ENCODE measurements at places on chromosomes 4 and X.

DNA sequence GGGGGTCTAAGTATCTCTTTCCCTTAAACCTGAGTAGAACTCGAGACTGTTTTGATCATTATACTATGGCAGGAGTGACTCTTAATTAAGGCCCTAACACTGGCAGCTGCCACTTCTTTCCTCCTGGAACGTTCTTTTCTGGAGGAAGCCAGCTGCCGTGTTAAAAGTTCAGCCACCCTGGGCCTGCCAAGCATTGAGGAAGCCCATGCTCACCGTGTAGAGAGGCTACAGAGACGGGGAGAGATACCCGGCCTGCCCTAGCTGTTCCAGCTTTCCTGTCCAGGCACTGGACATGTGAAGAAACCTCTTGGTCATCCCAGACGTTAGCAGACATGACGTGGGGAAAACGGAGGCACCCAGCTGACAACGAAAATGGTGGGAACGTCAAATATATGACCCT lies 274.1 kb downstream of the ARHGAP10 start:
- DNase-seq, result no peak

DNA sequence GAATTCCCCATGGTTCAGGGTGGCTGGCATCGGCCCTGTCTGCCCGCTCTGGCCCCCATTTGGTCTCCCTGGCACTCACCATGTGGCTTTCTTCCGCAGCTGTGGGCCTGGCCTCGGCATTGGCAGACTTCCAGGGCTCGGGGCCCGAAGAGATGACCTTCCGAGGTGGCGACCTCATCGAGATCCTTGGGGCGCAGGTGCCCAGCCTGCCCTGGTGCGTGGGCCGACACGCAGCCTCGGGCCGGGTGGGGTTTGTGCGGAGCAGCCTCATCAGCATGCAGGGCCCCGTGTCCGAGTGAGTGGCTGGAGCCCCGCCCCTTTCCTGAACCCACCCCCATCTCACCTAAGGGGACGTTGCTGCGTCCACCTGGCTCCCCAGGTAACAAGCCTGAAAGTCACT lies 20.1 kb downstream of the SH3TC1 start:
- no peak for DNase-seq

DNA sequence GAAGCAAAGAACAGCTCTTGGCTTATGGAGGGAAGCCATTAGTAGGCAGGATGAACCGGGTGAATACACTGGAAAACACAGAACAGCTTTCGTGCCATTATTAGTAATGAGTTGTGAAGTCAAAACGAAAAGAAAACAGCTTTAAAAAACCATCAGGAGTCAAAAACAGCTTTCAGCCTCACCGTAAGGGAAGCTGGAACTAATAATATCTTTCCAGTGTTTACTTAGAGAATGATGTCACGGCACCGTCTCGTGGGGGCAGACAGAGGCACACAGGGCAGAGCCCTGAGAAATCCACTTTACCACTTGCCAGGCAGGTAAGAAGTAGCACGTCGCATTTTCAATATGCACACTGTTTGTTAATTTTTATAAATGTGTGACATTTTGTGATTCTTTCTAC lies 37.9 kb upstream of the HMX1 start:
- DNase-seq, result no peak

DNA sequence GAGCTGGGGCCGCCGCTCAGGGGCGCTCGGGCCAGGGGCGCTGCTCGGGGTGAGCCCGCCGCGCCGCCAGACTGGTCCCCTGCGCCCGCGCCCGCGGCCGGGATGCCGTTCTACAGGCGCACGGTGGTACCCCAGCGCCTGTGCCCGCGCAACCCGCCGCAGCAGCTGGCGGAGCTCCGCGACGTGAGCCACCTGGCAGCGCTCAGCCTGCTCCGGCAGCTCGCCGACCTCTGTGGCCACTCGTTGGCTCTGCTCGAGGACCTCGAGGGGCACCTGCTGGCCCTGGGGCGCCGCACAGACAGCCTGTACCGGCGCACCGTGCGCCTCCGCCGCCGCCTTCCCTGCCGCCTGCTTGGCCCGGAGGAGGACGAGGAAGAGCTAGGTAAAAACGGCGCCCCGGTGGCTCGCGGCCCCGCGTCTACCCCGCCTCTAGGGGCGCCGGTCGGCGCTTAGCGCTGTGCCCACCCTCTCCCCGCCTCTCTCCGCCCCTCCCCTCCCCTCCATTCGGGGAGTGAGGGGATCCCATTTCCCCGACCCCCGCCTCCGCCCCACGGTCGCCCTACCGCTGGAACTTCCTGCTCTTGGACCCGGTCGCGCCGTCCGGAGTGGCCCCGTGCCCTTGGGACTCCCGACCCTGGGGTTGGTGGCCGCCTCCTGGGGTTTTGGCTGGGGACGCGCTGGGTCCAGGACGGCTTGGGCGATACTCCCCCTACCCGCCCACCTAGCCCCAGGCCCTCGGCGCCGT lies 513 bp downstream of the NHSL2 start:
- DNase-seq, result peak; percentile 3

DNA sequence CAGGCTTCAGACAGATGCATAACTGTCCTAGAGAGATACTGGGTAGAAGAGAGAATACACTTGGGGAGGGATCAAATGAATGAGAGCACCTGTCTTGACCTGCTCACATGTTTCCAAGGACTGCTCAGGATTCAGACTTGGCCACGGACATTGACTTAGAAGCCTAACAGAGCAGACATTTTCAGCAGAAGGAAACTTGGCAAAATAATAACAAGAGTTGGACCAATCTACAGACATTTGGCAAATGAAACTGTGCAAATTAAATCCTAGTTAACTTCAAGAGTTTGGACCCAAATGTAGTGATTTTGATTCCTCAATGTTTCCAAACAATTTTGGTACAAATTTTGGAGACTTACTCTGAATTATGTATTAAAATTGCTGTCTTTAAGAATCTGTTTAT lies 223.9 kb downstream of the CAMK2D start:
- DNase-seq, result no peak

DNA sequence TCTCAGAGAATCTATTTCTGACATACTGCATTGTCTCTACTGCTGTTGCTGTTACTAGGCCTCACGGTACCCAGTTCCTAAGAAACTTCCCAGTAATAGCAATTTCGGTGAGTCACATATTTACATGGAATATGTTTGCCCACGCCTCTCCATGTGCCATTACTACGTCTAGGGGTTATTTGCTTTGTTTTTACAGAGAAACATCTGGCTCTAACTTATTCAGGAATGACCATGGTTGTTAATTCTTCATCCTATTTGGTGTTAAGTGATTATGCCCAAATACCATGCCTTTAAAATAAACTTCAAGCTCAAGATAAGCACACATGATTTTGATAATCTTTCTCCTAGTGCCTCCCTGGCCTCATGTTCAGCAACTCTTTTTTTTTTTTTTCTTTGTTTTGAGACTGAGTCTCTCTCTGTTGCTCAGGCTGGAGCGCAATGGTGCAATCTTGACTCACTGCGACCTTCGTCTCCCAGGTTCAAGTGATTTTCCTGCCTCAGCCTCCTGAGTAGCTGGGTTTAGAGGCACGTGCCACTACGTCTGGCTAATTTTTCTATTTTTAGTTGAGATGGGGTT lies 101.0 kb upstream of the HS3ST1 start:
- DNase-seq, result no peak

DNA sequence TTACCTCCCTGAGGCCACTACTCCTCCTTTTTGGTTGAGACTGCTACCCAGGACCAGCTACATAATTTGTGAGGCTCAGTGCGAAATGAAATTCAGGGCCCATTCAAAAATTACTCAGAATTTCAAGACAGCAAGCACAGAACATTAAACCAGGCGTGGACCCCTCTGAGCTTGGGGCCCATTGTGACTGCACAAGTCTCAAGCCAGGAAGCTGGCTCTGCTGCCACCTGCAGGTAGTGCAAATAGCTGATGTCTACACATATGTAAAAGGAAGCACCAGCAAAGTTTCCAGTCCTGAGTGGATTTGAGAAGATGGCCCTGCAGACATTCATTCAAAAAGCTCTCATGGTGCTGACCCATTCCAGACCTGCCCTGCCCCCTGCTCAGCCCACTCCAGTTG lies 213.4 kb upstream of the LNX1 start:
- DNase-seq, result peak; percentile 3

DNA sequence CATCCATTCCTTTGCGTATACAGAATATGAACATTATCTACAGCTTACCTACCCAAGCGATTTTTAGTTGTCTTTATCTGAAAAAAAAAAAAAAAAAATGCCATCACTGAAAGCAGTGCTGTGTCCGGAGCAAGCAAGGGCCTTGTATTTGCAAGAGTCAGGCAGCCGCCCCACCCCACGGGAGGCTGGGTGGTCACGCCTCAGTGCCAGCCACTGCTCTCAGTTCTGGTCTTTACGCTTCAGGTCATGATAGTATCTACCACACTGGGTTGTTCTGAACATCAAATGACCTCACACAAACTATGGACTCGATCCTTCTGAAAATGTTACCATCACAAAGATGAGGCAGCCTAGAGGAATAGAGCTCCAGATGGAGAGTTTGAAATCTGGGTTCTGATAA lies 62.7 kb upstream of the HELT start:
- DNase-seq, result no peak

GRCh38 chr4:78033861-78034260 lies 23.3 kb upstream of the FRAS1 start:
- DNase-seq, result no peak

GRCh38 chrX:115582616-115583495 lies 21.9 kb downstream of the PLS3 start:
- no peak for DNase-seq

GRCh38 chrX:49030283-49030682 lies 12.9 kb downstream of the TFE3 start:
- DNase-seq, result no peak

DNA sequence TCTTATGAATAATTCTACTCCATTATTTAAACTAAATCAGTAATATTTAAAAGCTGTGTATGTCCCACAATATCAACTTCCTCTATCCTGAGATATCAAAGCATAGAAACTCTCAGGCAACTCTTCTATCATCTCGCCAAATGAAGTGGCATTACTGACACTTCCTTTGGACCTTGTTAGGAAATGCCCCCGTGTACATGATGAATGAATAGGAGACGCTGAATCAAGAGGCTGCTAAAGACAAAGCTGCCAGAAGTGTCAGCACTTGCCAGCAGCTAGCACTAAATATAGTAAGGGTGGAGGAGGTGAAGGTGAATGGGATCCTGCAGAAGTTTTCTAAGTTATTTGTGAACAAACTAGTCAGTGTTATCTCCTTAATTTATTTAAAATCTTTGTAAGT lies 99.5 kb upstream of the BLTP1 start:
- DNase-seq, result no peak

DNA sequence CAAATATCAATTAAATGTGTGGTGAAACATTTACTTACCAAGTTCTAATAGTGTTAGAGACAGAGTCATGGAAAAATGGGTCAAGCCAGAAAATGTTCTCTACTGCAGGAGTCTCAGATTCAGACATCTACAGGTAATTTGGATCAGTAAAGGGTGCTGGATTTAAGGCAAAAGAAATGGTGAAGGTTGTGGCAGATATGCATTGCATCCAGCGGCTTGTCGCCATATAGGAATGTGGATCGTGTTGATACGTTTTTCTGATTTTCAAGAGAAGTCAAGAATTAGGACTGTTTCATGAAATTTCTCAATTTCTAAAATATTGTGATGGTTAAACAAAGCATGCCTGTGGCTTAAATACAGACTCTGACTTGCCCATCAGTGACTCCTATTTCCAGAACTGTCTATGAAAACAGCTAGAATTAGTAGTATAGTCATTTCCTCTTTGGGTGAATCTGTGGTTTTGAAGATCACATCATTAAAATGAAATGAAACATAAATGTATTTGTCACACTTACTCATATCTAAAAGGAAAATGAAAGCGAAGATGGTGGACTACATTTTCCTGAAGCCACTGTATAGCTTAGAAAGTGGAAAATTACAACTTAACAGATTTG lies 110.1 kb upstream of the VEGFC start:
- DNase-seq, result no peak

DNA sequence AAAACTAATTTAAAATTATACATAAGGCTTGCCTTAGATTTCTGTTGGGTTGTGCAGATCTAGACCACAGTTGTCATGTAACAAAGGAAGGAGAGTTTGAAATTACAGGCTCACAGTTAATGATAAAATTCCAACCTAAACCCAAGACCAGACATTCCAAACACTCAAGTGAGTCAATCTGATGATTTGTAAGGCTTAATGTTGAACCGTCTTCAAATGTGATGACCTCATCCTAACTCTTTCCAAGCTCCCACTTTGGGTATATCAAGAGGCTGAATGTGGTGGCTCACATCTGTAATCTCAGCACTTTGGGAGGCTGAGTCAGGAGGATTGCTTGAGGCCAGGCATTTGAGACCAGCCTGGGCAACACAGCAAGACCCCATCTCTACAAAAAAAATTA lies 149.2 kb downstream of the TBL1X start:
- DNase-seq, result no peak

GRCh38 chr4:89640620-89641366 lies 196.2 kb downstream of the SNCA start:
- DNase-seq, result no peak

DNA sequence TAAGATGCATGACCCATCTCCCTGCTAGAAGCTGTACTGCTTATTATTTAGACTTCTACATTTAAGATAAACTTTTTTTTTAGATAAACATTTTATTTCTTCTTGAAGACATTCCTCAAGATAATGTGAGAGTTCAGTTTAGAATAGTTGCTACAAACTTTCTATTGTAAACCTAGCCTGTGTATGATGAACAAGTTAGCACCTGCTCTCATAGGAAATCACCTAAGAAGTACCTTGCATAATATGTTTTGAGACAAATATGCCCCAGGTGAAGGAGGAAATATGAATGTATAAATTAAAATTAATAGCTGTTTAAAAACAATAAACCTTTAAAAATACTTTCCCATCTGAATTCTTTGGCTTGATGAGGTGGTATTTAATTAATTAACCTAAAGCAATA lies 35.6 kb downstream of the RASGEF1B start:
- DNase-seq, result no peak

DNA sequence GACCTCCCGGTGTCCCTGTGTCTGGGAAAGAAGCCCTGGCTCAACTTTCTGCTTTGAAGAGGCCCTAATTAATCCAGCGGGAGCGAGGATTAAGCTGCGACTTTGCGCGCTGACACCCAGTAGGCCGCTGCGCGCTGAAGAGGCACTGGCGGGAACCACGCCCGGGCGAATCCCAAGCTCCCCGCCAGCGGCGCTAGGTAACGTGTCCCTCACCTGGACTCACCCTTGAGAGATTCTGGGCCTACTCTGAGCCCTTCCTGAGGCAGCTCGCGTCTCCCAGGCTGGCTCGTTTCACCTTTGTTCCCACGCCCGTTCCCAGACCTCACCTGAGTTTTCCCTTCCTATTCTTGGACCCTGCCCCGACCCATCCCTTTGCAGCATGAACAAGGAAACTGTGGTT lies 616 bp upstream of the KLHL34 start:
- DNase-seq, result no peak

DNA sequence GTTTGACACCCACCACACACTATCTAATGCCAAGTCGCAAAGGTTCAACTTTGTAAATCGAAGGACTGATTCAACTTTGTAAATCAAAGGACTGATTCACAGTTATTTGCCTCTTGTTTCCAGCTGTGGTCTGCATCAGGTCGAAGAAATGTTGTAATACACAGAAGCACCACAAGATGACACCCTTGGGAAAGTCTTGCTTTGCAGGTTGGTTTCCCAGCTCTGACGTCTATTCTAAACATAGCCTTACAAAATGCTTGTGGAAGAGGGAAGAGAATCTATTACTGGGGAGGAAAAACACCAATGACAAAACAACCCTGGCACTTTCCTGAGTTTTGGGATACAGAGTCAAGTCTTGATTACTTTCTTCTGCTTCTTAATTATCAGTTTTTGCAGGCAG lies 35.3 kb downstream of the SUPT20HL1 start:
- DNase-seq, result peak; percentile 24
